ENCODE measurements at places on chromosomes 1 and 21. TPM values are rescaled to one million over a fixed set of nuclear protein-coding genes. Genes with fewer than 3 reads are reported as not detected.

Gene SCYL3
- total RNA-seq, result 3.4 TPM

Gene BNIPL
- total RNA-seq, result 0.09 TPM

Gene SGIP1
- not detected for total RNA-seq

Gene GJA8
- total RNA-seq, result not detected

Gene LCE1C
- total RNA-seq, result not detected

Gene LCE2C
- not detected for total RNA-seq

Gene CFHR2
- not detected for total RNA-seq

Gene ELK4
- total RNA-seq, result 7.7 TPM

Gene ST7L
- 10.9 TPM for total RNA-seq

Gene SLC2A1
- 130 TPM for total RNA-seq

Gene C1orf21
- 8.0 TPM for total RNA-seq

Gene PLPPR4
- total RNA-seq, result not detected
